Activated CD8-positive, alpha-beta T cell treated with anti-CD3 and anti-CD28 coated beads, Interleukin-2, amount 10 ng/mL, durations not matched to agents 7 days and 5 days (primary cell): ENCODE measurements at places on chromosomes 16 and 17. TPM values are rescaled to one million over a fixed set of nuclear protein-coding genes. Genes with fewer than 3 reads are reported as not detected.

Gene ZNF75A
- 40.0 TPM for total RNA-seq

GRCh38 chr17:32609884-32610650 lies 123.3 kb downstream of the CDK5R1 start:
- no peaks in the 10 kb centered on the region for H3K36me3 ChIP-seq
- H3K27ac ChIP-seq, result no peak overlapping the region
- DNase-seq, result no peak
- peaks cover 8% of the 10 kb centered on the region for H3K4me1 ChIP-seq

Gene C1QTNF1
- total RNA-seq, result not detected

- DNase-seq, result no peak
- no peak overlapping the region for H3K27ac ChIP-seq
- no peak overlapping the region for H3K4me3 ChIP-seq
- H3K27me3 ChIP-seq, result peaks cover 4% of the 10 kb centered on the region
Observed at GRCh38 chr16:86635926-86636325, 57.6 kb downstream of the FOXL1 start.

GRCh38 chr17:43897831-43898230 lies 9.5 kb downstream of the MPP2 start:
- no peak overlapping the region for H3K27ac ChIP-seq
- DNase-seq, result no peak
- peaks cover 9% of the 10 kb centered on the region for H3K27me3 ChIP-seq
- no peaks in the 10 kb centered on the region for H3K36me3 ChIP-seq
- no peak overlapping the region for H3K4me3 ChIP-seq

Gene CALB2
- not detected for total RNA-seq

GRCh38 chr16:31693733-31694132 lies 166.0 kb downstream of the AHSP start:
- H3K4me1 ChIP-seq, result peaks cover 4% of the 10 kb centered on the region
- H3K4me3 ChIP-seq, result no peak overlapping the region
- H3K27ac ChIP-seq, result no peak overlapping the region
- H3K36me3 ChIP-seq, result no peaks in the 10 kb centered on the region

DNA sequence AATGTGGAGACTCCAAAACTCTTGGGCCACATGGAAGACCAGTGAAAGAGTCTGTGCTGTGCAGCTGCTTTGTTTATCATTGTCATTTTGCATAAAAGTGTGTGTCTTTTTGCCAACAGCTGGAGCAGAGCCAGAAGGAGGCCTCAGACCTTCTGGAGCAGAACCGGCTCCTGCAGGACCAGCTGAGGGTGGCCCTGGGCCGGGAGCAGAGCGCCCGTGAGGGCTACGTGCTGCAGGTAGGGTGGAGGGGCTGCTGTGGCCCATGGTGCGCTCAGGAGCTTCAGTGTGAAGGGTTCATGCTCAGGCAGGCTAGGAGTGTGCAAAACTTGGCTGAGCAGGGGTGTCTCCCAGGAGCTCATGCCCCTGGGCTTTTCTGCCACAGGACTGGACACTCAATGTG lies 45.0 kb downstream of the PLD6 start:
- H3K36me3 ChIP-seq, result peaks cover 47% of the 10 kb centered on the region
- no peak for DNase-seq
- H3K4me1 ChIP-seq, result no peaks in the 10 kb centered on the region
- no peak overlapping the region for H3K27ac ChIP-seq
- H3K4me3 ChIP-seq, result no peak overlapping the region

- peaks cover 11% of the 10 kb centered on the region for H3K4me1 ChIP-seq
- H3K27ac ChIP-seq, result no peak overlapping the region
- DNase-seq, result no peak
- no peak overlapping the region for H3K4me3 ChIP-seq
- no peaks in the 10 kb centered on the region for H3K27me3 ChIP-seq
- no peaks in the 10 kb centered on the region for H3K36me3 ChIP-seq
Observed at GRCh38 chr16:959232-960040, 11.3 kb downstream of the LMF1 start.

DNA sequence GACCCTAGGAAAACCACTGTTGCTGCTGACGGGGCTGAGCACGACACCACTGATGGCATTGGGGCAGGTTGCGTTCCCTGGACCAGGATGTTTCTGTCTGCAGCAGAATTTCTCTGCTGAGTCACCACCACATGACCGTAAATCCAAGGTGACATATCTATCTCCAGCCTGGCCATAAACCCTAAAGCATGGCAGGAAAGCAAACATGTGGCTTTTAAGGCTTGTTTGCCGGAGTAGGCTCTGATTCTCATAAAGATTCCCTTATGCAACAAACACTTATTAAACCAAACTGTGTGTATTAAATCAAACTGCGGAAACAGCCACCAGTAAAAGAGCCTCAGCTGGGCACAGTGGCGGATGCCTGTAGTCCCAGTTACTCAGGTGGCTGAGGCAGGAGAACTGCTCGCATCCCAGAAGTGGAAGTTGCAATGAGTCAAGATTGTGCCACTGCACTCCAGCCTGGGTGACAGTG lies 17.3 kb downstream of the MPHOSPH6 start:
- H3K27me3 ChIP-seq, result no peaks in the 10 kb centered on the region
- no peak for DNase-seq
- H3K27ac ChIP-seq, result no peak overlapping the region
- peaks cover 63% of the 10 kb centered on the region for H3K36me3 ChIP-seq

- no peak for DNase-seq
- no peak overlapping the region for H3K27ac ChIP-seq
- H3K4me3 ChIP-seq, result no peak overlapping the region
- H3K27me3 ChIP-seq, result peaks cover 26% of the 10 kb centered on the region
- peaks cover 14% of the 10 kb centered on the region for H3K4me1 ChIP-seq
Observed at GRCh38 chr17:76973040-76973439, 104.8 kb downstream of the MGAT5B start.

GRCh38 chr17:82370471-82371332 lies 863 bp upstream of the UTS2R start:
- no peak overlapping the region for H3K27ac ChIP-seq
- peaks cover 48% of the 10 kb centered on the region for H3K27me3 ChIP-seq
- H3K4me1 ChIP-seq, result peaks cover 7% of the 10 kb centered on the region
- no peak for DNase-seq

- H3K4me1 ChIP-seq, result peaks cover 5% of the 10 kb centered on the region
- no peak overlapping the region for H3K4me3 ChIP-seq
- H3K27me3 ChIP-seq, result no peaks in the 10 kb centered on the region
- H3K27ac ChIP-seq, result no peak overlapping the region
- peaks cover 12% of the 10 kb centered on the region for H3K36me3 ChIP-seq
- no peak for DNase-seq
Observed at GRCh38 chr16:70767377-70768202, 33.4 kb downstream of the VAC14 start.

DNA sequence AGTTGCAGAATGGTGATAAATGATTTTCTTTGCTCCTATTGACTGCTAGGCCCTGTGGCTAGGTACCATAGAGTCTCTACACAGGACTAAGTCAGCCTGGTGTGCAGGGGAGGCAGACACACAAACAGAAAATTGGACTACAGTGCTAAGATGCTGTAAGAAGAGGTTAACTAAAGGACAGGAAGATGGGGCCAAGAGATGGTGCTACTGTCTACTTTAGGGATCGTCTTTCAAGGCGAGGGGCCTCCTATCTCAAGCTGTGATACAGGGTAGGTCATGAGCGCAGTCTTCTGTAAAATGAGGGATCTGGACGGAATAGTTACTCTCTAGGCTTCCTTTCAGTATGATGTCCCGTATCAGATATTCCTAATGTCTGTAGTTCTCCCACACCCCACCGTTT lies 817 bp downstream of the NME1 start:
- H3K36me3 ChIP-seq, result peaks cover 30% of the 10 kb centered on the region
- H3K27ac ChIP-seq, result no peak overlapping the region
- no peaks in the 10 kb centered on the region for H3K27me3 ChIP-seq
- peaks cover 14% of the 10 kb centered on the region for H3K4me1 ChIP-seq
- no peak overlapping the region for H3K4me3 ChIP-seq

Gene CMTM2
- 0.68 TPM for total RNA-seq

DNA sequence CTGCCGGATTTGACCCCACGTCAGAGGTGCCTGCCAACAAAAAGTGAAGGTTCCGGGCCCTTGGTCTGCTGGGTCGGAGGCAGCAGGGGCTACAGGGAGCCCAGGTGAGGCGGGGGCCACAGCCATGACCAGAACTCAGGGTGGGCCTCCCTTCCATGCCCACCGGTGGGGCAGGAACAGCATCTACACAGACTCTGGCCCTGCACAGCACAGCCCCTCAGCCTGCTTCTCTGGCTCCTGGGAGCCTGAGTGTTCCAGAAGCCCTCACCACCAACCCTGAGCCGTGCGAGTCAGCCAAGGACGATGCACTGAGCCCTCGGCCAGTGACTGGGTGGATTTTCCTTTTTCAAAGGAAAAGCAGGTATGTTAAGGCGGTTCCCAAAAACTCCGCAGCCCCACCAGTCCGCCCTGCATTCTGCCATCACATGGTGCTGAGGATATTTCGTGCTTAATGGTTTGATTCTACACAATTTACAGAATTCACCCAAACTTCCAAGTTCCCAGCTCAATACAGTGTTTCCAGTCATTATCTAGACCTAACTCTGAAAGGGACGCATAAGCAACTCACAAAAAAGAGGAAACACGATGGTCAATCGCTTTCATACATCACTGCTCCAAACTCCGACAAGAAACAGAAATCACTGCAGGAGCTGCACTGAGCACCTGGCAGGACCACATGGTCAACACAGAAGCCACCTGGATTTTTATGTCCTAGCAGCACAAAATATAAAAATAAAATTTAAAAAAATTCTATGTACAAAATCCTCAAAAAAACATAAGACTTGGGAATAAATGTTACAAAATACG lies 19.4 kb upstream of the C16orf95 start:
- H3K4me1 ChIP-seq, result peaks cover 33% of the 10 kb centered on the region
- H3K4me3 ChIP-seq, result no peak overlapping the region
- no peaks in the 10 kb centered on the region for H3K27me3 ChIP-seq
- DNase-seq, result no peak

GRCh38 chr16:24258791-24259190 lies 2.7 kb downstream of the CACNG3 start:
- H3K4me1 ChIP-seq, result peaks cover 3% of the 10 kb centered on the region
- H3K27ac ChIP-seq, result no peak overlapping the region
- H3K4me3 ChIP-seq, result no peak overlapping the region
- DNase-seq, result no peak
- H3K27me3 ChIP-seq, result peaks cover 54% of the 10 kb centered on the region
- H3K36me3 ChIP-seq, result no peaks in the 10 kb centered on the region
